ENCODE measurements at places on chromosomes 2 and 18.

- DNase-seq, result no peak
These were observed 215.9 kb downstream of the TMEM247 start for GRCh38 chr2:46695283-46695682.

- peak; percentile 83 for DNase-seq
These were observed 208.1 kb downstream of the VAPA start for GRCh38 chr18:10121786-10122515.

DNA sequence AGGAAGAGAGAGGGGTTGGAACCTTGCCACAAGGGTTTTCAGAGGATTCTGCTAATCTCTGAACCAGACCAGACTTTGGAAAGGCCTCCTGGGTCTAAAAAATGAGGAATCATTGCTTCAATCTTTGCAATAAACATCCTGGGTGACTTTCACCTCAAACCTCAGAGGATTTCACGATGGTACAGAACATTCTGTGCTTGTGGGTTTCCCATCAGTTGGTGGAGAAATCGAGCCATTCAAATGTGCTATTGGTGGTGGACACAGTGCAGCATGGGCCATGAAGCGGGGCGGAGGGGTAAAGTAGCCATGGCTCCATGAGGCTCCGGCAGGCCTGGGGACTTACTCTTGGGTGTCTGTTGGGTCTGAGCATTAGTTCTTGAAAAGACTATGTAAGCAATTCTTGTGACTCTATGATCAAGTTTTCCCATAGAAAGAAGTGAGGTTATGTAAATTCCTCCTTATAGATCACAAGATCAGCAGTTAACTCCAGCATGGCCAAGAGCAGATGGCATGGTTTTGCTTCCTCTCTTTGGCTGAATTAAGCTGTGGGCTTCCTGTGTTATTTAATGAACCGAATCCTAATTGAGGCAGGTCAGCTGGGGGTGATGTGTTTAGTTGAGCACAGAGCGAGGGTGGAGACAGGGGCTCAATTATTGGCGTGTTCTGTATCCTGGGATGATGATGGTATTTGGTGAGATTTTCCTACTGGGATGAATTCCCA is 1.9 kb upstream of the IL1R2 start:
- DNase-seq, result peak; percentile 46

GRCh38 chr2:18440141-18440661 is 120.3 kb downstream of the RDH14 start:
- DNase-seq, result no peak

DNA sequence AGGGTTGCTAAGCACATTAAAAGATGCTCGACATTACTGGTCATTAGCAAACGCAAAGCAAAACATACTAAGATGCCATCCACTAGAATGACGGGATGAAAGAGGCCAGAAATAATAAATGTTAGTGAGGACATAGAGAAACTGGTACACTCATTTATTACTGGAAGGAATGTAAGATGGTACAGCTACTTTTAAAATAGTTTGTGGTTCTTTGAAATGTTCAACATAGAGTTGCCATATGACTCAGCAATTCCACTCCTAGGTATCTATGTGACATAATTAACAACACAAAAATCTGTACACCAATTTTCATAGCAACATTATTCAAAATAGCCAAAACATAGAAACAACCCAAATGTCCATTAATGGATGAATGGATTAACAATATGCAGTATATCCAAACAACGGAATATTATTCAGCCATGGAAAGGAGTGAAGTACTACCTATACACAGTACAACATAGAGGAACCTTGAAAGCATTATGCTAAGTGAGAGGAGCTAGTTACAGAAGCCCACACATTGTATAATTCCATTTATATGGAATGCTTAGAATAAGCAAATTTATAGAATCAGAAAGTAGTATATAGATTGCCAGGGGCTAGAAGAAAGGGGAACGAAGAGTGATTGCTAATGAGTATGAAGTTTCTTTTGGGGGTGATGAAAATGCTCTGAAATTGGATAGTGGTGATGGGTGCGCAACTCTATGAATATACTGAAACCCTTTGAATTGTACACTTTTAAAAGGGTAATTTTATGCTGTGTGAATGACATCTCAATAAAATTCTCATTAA is 61.9 kb upstream of the IL1R1 start:
- no peak for DNase-seq

DNA sequence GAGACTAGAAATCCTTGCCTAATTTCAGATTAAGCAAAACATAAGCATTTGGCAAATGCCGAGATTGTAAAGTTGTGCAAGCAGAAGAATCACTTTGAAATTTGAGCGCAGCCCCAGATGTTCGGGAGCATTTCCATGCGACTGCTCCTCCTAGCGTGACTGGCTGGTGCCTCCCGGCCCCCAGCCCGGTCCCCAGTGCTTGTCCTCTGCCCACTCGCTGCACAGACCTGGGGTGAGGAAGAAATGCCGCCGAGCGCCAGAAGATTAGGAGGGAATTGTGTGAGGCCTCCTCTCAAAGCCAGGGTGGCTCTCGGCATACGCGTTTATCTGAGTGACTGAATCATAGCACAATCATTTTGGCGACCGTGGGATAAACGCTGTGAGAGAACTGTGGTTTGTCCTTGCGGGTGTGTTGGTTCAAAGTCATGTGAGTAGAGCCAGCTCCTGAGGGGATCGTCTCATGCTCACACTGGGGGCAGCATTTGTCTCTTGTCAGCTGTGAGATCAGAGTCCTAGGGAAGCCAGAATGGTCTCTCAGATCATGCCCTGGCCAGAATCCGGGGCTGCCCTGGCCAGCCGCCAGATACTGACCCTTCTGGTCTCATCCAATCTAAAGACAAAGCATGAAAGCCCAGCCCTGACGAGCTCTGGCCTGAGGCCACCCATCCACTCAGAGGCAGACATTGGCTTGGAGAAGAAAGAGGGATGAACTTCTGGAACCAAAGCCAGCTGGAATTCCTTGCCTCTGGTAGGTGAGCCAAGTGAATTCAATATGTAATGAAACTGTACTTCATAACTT is 189.3 kb downstream of the SH3RF3 start:
- peak; percentile 81 for DNase-seq

DNA sequence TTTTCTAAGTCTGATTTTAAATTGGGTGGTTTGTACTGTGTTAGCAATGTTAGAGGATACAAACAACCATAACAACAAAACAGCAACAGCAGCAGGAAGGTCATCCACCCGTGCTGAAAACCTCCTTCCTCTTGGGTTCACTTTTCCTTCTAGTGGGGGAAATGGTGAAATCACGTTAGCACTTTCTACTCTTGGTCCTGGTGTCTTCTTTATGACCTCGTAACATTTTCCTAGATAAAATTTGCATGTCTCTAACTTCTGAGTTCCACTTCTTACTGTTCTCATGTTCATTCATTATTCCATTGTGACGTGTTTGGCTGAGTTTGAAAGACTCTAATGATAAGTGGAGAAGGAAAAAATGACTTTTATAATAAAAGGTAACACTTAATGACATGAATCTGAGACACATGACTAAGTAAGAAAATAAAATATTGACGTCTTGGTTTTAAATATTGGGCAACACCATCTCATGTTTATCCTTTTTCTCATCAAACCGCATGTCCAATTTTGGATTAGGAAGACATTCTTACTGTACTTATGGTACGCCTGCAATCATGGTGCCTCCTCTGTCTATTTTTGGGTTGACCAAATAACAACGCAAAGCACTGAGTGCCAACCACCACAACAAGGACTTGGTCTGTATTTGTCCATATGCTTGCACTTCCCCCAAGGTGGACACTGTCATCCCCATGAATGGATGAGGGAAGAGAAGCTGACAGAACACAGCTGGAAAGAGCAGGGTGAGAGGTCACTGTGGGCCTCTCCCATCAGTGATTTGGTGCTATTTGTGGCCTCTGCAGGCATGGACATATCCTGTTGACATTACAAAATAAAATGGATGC is 25.7 kb upstream of the IL1R1 start:
- no peak for DNase-seq

DNA sequence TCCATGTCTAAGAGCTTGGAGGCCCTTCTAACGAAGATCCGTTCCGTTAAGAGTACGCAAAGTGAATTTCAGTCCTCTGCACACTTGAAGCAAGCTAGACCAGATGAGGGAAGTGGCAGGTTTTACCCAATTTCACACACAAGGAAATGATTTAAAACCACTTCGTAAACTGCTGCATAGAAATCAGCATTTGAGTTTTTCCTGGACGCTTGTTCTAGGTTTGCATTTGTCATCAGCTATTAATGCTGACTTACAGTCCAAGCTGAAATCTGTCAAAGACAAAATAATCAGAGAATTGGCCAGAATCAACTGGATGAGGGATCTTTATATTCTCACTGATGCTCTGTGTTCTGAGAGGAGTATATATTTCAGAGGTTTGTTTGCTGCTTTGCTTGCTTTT is 117.6 kb upstream of the RASGRP3 start:
- peak; percentile 38 for DNase-seq

DNA sequence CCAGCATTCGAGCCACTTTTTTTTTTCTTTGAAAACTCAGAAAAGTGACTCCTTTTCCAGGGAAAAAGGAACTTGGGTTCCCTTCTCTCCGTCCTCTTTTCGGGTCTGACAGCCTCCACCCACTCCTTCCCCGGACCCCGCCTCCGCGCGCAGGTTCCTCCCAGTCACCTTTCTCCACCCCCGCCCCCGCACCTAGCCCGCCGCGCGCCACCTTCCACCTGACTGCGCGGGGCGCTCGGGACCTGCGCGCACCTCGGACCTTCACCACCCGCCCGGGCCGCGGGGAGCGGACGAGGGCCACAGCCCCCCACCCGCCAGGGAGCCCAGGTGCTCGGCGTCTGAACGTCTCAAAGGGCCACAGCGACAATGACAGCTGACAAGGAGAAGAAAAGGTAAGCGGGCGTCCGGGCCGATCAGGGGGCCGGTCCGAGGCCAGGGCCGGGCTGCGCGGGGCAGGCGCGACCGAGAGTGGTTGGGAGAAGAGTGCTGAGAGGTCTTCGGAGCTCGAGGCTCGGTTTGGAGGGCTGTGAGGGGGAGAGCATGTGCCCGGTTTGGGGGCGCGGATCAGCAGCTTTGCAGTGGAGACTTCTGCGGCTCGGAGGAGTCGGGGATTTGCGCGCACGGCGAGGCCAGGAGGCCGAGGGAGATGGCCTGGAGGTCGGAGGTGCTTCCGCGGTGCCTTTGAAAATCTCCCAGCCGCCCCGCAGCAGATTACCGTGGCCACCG is 502 bp downstream of the EPAS1 start:
- DNase-seq, result peak; percentile 74

- peak; percentile 14 for DNase-seq
These were observed 104.5 kb upstream of the UGP2 start for GRCh38 chr2:63737081-63737751.

GRCh38 chr18:47215554-47216138 is 35.8 kb downstream of the SKOR2 start:
- DNase-seq, result peak; percentile 85

Data from eye (tissue), 1 donor.